AG04450 (cell line): ENCODE measurements at places on chromosomes 3 and 15.

- no peak for DNase-seq
Measured at GRCh38 chr3:10926811-10927521, 65.6 kb upstream of the SLC6A1 start.

DNA sequence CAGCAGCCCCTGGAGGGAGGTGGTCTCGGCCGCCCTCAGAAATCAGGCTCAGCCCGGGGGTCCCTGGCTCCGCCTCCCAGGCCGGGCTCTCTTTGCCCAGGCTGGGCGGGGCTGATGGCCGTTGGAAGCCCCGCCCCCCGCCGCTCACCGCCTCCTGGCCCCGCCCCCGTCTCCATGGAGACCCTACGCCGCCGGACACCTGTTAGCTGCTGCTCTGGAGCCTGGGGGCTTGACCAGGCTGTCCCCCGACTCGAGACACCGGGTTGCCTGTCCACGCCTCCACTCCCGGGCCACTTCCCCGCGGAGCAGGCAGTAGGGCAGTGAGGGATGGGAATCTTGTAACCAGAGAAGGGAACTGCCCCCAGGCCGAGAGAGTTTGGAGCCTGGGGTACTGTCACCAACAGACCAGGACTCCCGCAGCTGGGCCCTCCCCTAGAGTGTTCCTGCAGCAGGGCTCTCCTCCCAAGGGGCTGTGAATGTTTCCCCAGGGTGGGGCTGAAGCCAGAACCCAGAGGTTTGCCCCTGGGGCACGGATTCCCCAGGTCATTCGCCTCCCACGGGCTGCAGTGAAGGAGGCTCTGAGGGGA lies 27.8 kb upstream of the RPL32 start:
- no peak for DNase-seq

- no peak for DNase-seq
Measured at GRCh38 chr3:184740509-184741258, 28.8 kb upstream of the MAGEF1 start.

DNA sequence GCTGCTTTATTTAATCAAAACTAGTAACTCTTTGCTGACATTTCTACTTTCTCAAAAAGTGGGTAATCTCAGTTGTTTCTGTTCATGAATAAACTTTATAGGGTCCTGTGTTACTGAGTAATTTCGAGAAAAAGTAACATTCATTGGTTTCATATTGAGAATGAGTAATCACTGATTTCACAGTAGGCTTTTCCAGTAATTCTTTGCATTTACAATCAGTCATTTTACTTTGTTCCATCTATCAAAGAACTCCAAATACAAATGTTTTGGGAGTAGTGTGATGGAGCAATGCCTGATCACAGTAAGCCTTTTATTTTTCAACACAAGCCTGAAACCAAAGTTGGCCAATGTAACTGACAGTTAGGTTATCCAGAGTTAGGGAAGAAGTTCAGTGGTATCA lies 353.6 kb downstream of the ULK4 start:
- no peak for DNase-seq

- DNase-seq: no peak
Measured at GRCh38 chr15:91632176-91632575, 221.3 kb upstream of the SLCO3A1 start.
